ENCODE measurements at places on chromosomes 5 and 9.

- DNase-seq: no peak
These were observed 134.6 kb downstream of the RAB3C start for GRCh38 chr5:58717303-58718007.

DNA sequence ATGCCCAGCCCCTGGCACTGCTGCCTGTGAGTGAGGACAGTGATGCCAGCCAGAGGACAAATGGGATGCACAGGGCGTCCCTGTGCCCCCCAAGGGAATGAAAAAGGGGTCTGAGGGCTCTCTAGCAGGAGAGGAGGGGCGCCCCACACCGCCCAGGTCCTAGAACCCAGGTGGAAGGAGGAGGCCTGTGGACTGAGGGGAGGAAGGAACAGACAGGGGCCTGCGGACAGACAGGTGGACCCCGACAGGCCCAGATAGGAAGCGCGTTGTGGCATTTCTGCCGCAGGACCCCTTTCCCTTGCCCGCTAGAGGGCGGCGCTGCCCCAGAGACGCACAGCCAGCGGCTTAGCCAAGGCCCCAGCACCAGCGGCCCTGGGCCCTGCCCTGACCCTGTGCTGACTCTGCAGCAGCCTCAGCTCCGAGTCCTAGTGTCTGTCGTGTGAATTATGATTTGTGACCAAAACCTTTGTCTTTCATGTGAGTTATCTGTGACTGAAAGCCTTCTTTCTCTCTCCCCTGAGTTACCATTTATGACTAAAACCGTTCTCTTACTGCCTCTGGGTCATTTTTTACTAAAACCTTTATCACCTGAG is 30.7 kb downstream of the TRIP13 start:
- DNase-seq: peak; percentile 59

DNA sequence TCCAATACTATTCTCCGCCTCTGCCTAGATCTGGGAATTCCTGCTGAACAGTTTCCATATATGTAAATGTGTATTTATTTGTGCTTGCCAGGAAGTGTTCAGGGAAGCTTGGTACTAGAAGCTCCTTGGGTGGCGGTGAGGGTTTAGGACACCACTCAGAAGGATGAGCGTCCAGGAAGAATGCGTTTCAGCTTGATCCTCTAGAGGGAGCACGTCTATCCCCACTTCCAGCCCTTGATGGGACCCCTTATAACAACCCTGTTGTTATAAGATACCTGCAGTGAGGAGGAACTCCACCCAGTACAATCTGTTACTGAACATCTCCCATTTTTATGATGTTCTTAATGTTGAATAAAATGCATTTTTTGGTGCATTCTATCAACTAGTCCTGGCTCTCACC is 88.9 kb downstream of the CYFIP2 start:
- no peak for DNase-seq

DNA sequence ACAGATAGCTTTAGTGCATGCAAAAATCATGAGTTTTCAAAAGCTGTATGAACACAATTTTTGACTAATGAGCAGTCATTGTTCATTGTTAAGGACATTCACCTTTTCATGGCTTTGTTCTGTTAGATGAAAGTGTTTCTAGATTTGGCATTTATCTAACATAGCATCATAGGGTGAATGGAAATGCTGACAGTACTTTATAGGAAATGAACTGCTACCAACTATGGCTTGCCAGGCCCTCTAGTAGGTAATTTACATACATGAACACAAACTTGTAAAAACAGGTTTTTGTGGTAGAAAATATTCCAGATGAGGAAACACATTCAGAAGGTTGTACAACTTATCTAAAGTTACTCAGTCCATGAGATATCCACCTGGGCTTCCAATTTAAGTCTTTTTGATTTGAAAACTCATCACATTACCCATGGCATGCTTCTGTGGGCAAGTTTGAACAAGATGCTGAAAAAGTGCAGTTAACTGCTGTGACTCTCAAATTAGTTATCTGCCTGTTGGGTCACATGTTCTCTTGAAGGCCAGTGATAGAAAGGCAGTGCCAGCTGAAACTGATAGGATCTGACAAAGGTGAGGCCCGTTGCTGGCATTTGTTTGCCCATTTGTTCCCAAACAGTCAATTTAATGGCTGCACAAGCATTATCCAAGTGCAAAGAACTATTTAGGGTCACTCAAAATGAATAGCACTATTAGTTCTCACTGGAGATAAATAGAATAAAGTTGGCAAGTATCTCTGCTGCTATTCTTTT is 399.1 kb downstream of the MAN2A1 start:
- no peak for DNase-seq

DNA sequence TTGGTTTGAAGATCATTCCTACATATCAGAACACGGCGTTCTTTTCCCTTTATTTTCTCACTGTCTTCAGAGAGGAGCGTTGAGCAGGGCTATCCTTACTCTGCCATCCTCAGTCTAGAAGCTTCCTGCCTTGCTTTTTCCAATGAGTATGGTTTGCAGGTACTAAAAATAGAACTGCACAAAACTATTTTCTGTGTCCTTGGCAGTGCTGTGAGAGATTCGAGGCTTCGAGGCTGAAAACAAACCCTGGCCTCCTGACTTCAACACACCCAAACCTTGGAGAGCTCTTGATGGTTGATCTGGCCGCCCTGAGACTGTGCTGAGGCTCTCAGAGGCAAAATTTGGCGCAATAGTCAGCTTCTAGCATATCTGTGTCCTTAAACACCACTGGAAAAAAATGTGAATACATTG is 78.9 kb downstream of the GOLPH3 start:
- DNase-seq: no peak

DNA sequence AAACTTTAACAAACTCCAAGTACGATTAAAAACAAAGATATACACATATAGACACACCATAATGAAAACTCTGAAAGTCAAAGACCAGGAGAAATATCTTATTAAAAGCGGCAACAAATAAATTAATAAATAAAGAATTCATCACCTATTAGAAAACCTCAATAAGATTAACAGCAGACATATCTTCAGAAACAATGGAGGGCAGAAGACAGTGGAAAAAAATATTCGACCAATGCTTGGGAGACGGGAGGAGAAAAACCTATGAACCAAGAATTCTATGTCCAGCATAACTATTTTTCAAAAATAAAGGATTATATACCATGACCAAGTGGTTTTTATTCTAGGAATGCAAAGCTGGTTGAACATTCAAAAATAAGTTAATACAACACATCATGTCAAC is 578.6 kb upstream of the CCNG1 start:
- DNase-seq: no peak
